Liver (tissue), 10 donors: ENCODE measurements at places on chromosomes 13 and 19. TPM values are rescaled to one million over a fixed set of nuclear protein-coding genes. Genes with fewer than 3 reads are reported as not detected.

SHD gene
- total RNA-seq = 0.09 TPM

SRRM5 gene
- total RNA-seq = 0.09 TPM

FPR2 gene
- total RNA-seq = 4.1 TPM

ZIM2 gene
- 0.33 TPM for total RNA-seq

GNG7 gene
- total RNA-seq = 1.1 TPM

DZIP1 gene
- total RNA-seq = 2.0 TPM

DNA sequence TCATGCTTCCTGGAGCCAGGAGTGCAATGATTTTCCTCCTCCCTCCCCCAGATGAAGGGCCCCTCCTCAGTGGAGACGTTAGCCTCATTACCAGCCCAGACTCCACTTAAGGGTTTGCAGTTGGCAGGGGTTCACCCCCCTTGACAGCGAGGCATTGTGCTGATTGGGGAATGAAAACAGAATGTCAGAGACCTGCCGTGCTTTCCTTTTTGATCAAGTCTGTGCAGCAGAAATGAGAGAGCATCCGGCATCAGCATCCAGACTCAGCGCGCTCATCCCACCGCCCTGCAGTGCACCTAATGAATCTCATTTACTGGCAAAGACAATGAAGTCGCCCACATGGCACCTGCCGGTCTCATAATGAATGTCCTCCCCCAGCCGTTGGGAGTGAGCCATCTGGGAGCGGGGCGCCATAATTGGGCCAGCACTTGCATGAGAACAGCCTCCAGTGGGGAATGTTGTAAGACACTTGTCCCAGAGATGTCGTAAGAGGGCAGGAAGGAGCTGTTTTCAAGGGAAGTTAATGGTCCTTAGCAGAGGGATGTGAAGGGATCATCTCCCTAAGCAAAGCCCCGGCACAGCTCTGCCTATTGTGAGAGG lies 98.3 kb upstream of the UQCRFS1 start:
- H3K4me1 ChIP-seq = no peaks in the 10 kb centered on the region
- H3K27me3 ChIP-seq = no peaks in the 10 kb centered on the region
- DNase-seq = no peak
- no peak overlapping the region for H3K4me3 ChIP-seq

GRCh38 chr13:45137526-45137925 lies 17.2 kb downstream of the GTF2F2 start:
- H3K36me3 ChIP-seq = no peaks in the 10 kb centered on the region
- H3K27ac ChIP-seq = no peak overlapping the region
- no peak for DNase-seq
- H3K4me1 ChIP-seq = no peaks in the 10 kb centered on the region

DNA sequence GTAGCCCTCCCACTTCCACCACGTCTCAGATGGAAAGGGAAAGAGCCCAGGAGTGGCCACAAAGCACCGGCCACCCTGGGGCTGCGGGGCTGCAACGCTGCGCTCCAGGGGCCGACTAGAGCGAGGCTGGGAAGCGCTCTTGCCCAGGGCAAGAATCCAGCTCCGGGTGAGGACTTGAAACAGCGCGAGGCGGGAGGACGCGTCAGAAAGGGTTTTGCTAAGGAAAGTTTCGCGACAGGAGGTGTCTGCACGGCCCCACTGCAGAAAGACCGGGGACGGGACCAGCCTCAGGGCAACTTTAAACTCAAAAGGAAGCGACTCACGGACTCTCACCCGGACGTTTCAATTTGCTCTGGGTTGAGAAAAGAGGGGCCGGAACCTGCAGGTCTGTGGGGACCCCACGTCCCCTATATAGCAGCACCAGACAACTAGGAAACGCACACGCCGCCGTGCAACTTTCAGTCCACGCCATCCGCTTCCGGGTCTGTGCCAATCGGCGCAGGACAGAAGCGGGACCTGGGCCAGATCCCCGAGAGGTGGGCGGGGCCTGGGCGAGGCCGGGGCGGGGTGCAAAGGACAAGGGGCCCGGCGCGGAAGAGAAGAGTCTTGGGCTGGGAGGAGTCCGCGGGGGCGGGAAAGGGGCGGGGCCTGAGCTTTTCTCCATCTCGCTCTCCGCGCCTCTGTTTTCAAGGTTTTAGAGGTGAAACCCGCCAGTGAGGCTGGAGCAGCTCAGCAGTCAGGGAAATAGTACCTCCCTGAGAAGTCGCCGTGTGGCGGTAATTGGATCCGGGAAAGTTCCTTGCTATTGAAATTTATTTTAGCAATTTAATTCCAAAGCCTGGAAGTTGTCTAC lies at the start of gene ZNF816:
Gene ZNF816 (minus strand): TSS at position 488 of the 853 bp plus-strand sequence. CDS start 6,792 bp downstream, outside the sequence.
- peaks cover 4% of the 10 kb centered on the region for H3K4me1 ChIP-seq
- no peaks in the 10 kb centered on the region for H3K36me3 ChIP-seq
- H3K4me3 ChIP-seq = peak within 1 kb of the TSS; percentile 69

GRCh38 chr19:29285878-29286277 lies 72.9 kb upstream of the UQCRFS1 start:
- no peak for DNase-seq
- no peaks in the 10 kb centered on the region for H3K36me3 ChIP-seq
- peaks cover 3% of the 10 kb centered on the region for H3K27me3 ChIP-seq
- no peak overlapping the region for H3K27ac ChIP-seq
- H3K4me3 ChIP-seq = no peak overlapping the region
- no peaks in the 10 kb centered on the region for H3K4me1 ChIP-seq

DNA sequence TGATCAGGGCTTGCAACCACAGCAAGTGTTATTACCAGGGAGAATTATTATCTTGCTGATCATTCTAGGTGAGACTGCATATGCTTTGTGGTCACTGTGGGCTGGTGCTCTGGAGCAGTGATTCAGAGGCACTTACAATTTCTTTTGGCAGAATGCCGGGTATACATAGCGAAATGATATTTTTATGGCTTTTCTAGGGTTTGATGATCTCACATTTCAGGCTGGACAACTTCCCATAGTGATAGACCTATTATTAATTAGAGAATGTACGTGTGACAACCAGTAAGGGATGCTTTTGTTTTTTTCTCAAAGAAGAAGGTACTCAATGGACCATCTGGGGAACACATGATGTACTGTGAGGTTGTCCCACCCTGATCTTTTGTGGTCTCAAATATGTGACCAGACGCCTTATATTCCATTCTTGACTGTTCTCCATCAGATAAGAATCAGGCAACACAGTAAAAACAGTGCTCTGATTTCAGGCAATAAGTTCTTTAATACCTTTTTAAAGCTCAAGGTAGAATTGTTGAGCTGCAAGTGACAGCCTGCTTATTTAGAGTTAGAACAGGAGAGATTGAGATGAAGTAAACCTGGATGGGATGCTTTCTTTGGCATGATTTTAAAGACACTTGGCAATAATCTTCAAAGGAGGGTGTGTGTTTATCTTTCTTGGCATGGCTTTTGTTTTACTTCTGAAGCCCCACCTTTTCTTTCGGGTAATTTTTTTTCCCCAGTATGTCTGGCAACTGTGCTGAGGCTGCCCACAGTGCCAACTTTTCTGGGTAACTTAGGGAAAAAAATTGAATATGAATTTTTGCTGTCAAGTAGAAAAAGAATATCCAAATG lies 27.4 kb upstream of the SCEL start:
- no peaks in the 10 kb centered on the region for H3K4me1 ChIP-seq
- H3K36me3 ChIP-seq = no peaks in the 10 kb centered on the region
- no peaks in the 10 kb centered on the region for H3K27me3 ChIP-seq

DNA sequence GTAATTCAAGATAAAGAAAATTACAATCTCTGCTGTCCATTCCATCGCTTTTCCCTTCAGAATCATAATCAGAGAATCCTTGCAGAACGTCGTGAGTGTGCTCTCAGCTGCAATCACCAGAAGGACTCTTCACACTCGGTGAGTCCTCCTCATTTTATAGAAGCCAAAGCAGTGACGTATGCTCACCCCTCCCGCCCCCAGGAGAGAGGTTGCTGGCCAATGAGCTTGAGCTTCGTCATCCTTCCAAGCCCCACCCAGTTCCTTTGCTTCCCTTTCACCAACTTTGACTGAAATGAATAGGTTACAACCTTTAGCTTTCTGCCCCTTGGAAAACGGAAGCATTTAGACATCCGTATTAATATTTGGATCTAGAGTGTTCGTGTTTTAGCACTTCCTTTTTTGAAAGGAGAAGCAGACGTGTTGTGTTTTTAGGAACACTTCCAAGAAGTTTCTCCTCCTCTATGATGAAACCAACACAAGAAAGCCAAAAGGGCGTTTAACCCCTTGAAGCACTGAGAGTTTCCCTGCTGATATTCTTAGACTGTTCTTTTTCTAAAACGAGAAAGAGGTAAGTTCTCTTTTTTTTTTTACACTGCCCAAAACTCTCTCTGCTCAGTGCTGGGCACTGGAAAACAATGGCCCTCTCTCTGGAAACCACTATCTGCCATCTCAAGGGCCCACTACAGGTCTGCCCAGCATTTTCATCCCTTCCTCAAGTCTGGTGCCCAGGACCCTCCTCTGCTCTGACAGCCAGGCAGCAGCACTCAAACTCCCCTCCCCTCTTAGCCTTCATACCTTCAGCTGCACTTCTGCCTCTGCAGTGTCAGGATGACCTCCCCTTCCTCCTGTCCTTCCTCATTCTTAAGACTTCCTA lies 44.3 kb upstream of the CEACAM21 start:
- peak overlapping the region; percentile 76 for H3K27ac ChIP-seq
- DNase-seq = no peak
- H3K27me3 ChIP-seq = peaks cover 4% of the 10 kb centered on the region

GRCh38 chr13:98525456-98526181 lies 51.3 kb downstream of the STK24 start:
- no peaks in the 10 kb centered on the region for H3K36me3 ChIP-seq
- peaks cover 18% of the 10 kb centered on the region for H3K4me1 ChIP-seq
- no peak for DNase-seq
- H3K4me3 ChIP-seq = no peak overlapping the region

GRCh38 chr19:13214036-13214730 lies 64.0 kb downstream of the IER2 start:
- H3K4me3 ChIP-seq = no peak overlapping the region
- no peaks in the 10 kb centered on the region for H3K36me3 ChIP-seq
- no peaks in the 10 kb centered on the region for H3K27me3 ChIP-seq
- H3K4me1 ChIP-seq = no peaks in the 10 kb centered on the region
- no peak overlapping the region for H3K27ac ChIP-seq
- no peak for DNase-seq

GRCh38 chr13:95233026-95233635 lies 68.1 kb downstream of the ABCC4 start:
- DNase-seq = no peak
- no peak overlapping the region for H3K27ac ChIP-seq
- H3K36me3 ChIP-seq = no peaks in the 10 kb centered on the region
- H3K4me1 ChIP-seq = no peaks in the 10 kb centered on the region
- no peak overlapping the region for H3K4me3 ChIP-seq

GRCh38 chr19:33345163-33345562 lies 28.3 kb upstream of the CEBPG start:
- DNase-seq = no peak
- peaks cover 22% of the 10 kb centered on the region for H3K4me1 ChIP-seq
- H3K36me3 ChIP-seq = no peaks in the 10 kb centered on the region
- no peaks in the 10 kb centered on the region for H3K27me3 ChIP-seq

- no peak for DNase-seq
- H3K27me3 ChIP-seq = no peaks in the 10 kb centered on the region
- no peaks in the 10 kb centered on the region for H3K4me1 ChIP-seq
- no peaks in the 10 kb centered on the region for H3K36me3 ChIP-seq
Observed at GRCh38 chr19:2747349-2747748, 7.5 kb upstream of the SLC39A3 start.

DNA sequence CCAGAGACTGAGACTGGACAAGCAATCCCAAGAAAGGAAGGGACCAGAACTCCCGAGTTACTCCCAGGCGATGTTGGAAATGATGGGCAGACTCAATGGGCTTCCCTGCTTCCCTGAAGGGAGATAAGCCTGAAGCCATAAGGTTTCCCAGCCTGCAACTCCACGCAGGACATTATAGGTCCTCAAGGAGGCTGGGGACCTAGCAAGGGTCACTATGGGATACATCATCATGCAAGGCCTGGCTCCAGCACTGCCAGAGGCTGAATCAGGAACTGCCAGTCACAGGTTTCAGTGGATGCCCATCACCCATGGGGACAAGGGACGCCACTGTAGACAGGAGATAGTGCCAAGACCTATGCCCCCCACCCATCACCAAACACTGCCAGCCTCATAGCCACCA lies 338.7 kb downstream of the IRS2 start:
- no peaks in the 10 kb centered on the region for H3K27me3 ChIP-seq
- H3K4me3 ChIP-seq = no peak overlapping the region

DNA sequence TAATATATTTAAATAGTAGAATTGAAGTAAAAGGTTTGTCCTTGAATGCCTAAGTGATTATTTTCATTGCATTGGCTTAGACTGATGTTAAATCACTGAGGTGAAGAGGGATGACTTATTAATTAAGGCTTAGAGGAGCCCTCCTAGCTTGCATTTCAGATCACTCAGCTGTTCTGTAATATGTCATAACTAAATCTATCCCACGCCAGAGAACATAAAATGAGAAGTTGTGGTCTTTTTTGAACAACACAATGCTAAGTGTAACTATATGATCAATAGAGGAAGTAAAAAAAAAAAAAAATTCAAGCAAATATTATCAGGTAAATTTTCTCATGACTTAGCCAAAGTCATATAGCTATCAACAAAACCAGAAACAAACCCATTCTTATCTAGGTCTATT lies 752.2 kb downstream of the GPC5 start:
- no peaks in the 10 kb centered on the region for H3K4me1 ChIP-seq

DNA sequence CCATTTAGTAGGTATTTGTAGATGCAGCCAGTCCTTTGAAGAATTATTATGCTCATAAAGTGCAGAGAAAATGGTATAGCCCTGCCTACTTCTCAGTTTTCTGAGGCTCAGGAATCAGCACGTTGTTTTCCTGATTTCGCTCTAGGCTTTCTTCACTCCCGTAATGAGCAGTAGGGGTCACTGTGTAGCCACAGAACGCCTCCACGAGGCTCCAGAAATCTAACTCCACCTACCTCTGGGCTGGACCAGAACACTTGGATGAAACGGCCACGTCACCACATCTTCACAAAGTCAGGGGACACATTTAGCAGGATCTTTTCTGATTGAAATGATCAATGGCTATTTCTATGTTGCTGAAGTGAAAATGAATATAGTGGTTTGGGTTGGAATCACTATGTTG lies 49.8 kb upstream of the GTF3A start:
- no peak overlapping the region for H3K27ac ChIP-seq
- no peaks in the 10 kb centered on the region for H3K27me3 ChIP-seq
- peaks cover 3% of the 10 kb centered on the region for H3K4me1 ChIP-seq
- H3K36me3 ChIP-seq = no peaks in the 10 kb centered on the region

DNA sequence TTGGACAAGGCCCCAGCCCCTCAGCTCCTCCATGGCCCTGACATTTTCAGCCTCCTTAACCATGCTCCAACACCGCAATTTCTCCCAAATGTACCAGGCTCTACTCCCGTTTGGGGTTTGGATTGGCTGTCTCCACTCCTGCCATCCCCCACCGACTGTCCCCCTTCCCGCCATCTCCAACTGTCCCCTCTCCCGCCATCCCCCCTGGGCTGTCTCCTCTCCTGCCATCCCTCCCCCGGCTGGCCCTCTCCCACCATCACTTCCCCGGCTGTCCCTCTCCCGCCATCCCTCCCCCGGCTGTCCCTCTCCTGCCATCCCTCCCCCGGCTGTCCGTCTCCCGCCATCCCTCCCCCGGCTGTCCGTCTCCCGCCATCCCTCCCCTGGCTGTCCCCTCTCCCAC lies 5.4 kb downstream of the BCAT2 start:
- peaks cover 24% of the 10 kb centered on the region for H3K4me1 ChIP-seq
- no peak for DNase-seq
- no peaks in the 10 kb centered on the region for H3K27me3 ChIP-seq

- H3K4me3 ChIP-seq = no peak overlapping the region
- H3K4me1 ChIP-seq = no peaks in the 10 kb centered on the region
- DNase-seq = no peak
Observed at GRCh38 chr13:72104656-72105180, 237.7 kb upstream of the DACH1 start.
